ENCODE measurements at places on chromosomes 6 and 20.

DNA sequence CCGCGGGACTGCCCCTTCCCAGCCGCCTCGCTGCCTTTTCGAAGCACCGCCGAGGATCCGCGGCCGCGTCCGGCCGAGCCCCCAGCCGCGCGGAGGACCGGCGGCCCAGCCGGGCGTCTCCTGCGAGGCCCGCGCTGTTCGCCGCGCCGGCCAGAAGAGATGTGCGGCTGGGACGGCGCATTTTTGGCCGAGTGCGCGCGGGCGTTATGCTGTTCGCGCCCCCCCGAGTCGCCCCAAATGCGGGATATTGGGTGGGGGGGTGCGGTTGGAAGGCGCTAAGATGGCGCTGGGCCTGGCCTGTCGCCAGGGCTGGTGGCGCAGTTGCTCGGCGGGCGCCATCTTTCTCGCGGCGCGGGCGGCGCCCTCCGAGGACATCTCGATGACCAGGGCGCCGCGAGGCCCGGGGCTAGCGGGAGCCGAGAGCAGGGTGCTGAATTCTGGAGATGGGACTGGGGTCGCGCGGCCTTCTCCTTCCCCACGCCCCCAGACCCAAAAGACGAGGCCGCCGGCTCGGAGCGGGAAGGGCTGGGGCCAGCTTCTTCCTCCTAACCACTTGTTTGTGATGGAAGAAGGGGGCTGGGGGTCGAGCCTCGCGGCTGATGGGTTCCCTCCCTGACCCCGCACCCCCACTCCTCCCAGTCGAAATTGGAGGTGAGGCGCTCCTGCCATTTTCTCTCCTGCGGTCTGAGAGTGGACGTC lies 1.5 kb downstream of the BICRAL start:
- peak; percentile 65 for DNase-seq

DNA sequence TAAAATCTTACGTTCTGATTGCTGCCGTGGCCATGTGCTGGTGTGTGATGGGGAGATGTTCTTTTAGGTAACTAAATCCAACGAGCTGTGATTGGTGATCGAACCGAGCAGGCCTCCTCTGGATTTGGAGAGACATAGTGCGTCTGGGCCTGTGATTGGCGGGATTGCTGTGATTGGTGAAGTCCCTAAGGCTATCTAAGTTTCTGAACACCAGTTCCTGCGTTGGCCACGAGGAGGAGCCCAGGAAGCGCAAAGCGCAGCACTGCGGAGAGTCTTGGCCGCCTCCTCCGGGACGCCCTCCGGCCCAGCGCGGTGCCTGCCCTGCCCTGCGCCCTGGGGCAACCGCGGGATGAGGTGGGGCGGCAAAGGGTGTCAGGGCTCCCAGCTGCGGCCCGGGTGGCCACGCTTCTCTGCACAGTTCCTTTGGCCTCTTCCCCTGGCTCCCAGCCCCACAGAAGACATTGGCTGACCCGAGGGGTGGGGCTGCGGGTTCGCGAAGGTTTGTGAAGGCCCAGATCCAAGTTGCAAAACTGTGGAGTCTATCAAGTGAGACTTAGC lies 33.0 kb downstream of the HNF4A start:
- DNase-seq, result no peak

- no peak for DNase-seq
Measured at GRCh38 chr6:139030228-139030963, 1.9 kb downstream of the ABRACL start.

- no peak for DNase-seq
Measured at GRCh38 chr6:121759370-121759769, 323.9 kb downstream of the GJA1 start.

GRCh38 chr6:169472786-169473416 lies 219.3 kb upstream of the THBS2 start:
- no peak for DNase-seq

DNA sequence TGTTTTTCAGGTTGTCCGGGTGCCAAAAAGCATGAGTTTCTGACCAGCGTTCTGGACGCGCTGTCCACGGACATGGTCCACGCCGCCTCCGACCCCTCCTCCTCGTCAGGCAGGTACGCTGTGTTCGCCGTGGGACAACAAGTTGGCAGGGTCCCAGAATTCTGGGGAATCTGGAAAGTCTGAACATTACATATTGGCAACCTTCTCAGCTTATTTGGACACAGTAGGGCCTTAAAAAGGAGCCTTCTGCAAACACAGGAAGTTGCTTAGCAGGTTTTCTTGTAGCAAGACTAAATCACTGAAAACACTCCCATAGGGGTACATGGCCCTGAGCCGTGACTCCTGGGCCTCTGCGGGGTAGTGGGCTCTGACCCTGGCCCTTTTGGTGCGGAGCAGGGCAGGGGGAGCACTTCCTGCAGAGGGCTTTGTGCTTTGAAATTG lies 209.7 kb downstream of the SMOC2 start:
- no peak for DNase-seq

DNA sequence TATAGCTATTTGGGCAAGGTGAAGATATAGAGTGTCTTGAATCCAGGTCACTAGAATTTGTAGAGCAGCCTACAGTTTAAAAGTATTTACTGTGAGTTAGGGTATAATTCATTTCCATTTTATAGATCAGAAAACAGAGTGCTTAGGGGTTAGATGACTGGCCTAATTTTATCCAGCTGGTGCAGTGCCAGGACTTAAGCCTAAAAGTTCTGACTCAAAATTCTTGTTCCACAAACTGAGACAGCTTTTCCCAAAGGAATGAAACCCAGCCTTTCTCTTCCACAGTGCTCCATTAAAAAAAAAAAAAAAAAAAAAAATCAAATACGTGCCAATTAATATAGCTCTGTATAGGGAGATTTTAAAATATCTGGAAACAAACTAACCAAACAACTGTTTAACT lies 441.0 kb upstream of the MARCKS start:
- DNase-seq, result no peak

GRCh38 chr6:102298051-102298450 lies 904.5 kb downstream of the GRIK2 start:
- no peak for DNase-seq

DNA sequence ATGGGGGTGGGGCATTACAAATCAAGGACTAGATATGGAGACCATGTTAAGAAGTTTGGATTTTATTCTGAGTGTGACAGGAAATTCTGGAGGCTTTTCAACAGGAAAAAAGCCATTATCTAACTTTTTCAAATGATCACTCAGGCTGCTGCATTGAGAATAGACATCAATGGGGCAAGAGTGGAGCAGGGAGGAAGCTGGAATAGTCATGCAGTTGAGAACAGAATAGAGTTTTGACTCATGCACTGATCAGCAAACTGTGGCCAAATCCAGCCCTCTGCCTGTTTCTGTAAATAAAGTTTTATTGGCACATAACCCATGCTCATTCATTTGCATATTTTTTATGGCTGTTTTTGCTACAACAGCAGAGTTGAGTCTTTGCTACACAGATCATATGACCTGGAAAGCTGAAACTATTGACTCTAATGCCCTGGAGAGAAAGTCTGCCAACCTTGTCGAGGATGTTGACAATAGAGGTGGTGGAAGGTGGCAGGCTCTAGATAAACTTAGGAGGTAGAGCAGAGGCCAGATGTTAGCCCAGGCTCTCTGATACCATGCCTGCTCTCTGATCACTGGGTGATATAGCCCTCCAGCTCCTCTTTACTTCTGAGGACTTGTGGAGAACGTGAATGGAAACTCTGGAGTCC lies 441.8 kb downstream of the PTPRT start:
- DNase-seq, result no peak

- DNase-seq, result no peak
Measured at GRCh38 chr6:87277123-87277522, 45.3 kb upstream of the SMIM8 start.

DNA sequence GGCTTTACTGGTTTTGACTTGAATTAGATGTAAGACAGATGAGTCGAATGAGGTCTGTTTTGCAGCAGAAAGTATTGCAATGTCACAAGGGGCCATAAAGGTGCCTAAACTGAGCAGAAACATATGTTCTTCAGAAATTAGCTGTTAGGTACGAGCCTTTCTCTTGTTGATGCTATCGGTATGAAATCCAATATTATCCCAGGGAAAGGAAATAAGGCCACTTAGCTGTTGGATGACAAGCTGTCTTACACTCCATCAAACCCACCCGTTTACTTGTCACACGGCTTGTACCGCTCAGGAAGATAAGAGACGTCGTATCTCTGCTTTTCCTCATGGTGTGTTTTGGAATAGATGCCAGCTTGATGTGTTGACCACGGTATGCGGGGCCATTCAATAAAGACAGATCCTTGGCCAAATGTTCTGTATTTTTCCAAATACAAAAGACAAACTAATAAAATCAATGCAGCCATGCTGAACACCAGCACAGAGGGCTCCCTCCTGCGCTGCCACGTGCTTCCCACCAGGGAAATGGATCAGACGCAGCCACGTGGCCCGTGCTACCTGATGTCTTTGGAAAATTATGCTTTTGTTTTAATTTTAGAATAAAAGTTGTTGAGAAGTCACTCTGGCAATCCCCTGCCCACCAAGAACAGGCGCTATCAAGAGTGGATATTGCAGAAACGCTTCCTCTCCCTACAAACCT lies 255.9 kb upstream of the SULF2 start:
- DNase-seq, result no peak

DNA sequence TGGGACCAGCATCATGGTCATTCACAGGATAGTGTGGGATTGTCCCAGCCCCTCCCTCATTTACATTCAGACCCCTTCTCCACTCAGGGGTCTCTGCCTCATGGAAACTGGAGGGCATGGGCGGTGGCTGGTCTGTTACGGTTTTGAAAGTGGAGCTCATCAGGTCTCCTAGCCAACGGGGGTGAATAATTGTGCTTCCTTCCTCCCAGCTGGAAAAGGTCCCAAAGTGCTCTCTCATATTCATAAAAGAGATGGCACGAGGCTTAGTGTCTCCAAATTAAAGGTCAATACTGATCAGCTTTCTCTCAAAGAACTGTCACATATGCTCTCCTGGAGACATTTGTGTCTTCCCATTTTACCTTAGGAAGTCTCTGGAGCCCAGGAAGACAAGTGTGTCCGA lies 19.9 kb downstream of the JARID2 start:
- no peak for DNase-seq

Data from stimulated activated CD4-positive, alpha-beta T cell treated with anti-CD3 and anti-CD28 coated beads, Interleukin-15, amount 100 ng/mL, for 1 hour (primary cell).